ENCODE measurements at places on chromosomes 7 and 10.

DNA sequence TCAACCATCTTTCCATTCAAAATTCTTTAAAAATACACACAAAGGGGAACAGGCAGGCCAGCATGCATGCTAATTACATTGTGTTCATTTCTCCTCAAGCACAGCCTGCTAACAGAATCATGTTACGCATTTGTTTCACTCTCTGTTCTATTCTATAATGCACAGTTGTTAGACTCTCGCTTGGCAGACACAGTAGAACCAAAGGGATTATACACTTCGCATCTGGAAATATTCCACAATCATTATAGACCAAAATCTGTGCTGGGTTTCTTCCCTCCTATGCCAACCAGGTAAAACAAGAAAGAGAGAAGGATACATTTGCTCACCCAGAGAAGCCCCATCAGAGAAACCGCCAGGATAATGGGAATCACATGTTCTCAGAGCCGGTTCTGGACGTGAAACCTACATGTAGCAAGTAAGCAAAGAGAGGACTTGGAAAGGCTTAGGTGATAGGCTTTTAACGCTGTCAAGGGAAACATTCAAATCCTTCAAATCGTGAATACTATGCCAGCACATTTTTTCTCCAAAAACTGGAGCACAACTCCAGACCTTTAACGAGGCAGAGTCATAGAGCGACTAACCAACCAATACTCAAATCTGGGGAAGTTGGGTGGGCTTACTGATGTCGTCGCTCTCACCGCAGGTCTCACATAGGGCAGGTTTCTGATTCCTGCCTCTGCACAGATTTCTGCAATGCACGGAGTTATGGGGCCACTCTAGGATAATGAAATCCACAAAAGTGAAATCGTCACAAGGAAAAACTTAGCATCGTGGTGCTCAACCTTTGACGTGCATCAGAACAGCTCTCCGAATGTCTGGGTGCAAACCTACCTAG is 380.5 kb upstream of the AUTS2 start:
- DNase-seq = no peak

GRCh38 chr10:124359336-124359832 is 59.3 kb downstream of the OAT start:
- DNase-seq = no peak

DNA sequence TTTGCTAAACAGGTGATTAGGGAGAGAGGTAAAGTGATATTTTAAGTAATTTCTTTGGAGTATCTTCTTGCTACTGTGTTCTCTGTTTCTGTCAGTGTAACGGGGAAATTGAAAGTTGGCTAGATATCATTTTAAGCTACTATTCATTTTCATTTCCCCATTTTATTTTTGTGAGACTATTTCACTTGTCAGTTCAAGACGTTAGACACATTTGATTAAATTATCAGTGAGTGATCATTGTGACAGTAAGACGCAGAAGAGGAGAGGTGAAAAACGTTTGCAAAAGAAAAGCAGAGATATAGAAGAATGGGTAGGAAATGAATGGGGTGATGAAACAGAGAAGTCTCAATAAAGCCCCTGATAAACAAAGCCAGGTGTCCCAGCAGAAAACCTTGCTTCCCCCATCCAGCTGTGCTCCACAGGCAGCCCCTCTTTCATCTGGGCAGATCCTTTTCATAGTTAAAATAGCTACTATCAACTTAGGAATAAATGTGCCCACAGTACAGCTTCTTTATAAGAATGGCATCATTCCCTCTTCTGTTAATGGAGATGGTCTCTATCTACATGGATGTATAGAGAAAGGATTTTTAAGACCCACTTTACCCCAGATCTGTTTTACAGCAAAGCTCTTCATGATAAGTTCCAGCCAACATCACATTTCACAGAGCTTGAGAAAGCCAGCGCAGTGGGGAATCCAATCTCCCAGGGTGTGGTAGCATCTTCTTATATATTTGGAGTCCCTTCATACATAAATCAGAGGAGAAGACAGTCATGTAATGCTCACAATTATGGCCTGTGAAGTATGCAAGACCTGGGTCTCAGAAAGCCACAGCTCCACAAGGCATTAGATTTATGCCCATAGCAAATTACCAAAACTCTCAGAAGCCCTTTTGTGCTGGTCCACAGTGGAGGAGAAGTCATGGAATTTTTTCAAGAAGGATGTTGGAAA is 138.1 kb upstream of the ITGB1 start:
- DNase-seq = no peak

DNA sequence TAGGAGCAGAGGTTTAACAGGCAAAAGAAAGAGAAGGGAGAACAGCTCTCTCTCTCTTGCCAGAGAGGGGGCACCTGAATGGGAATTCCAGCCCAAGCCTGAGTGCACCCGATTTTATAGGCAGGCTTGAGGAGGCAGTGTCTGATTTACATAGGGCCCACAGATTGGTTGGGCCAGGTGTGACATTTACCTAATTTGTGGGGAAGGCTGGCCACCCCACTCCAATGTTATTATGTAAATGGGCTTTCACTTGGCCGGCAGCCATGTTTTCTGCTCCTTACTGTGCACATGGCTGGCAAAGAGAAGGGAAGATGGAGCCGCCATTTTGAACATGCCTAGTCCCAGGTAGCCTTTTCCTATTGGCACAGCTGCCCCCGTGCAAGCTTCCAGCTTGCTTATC is 735.5 kb upstream of the AUTS2 start:
- DNase-seq = no peak

DNA sequence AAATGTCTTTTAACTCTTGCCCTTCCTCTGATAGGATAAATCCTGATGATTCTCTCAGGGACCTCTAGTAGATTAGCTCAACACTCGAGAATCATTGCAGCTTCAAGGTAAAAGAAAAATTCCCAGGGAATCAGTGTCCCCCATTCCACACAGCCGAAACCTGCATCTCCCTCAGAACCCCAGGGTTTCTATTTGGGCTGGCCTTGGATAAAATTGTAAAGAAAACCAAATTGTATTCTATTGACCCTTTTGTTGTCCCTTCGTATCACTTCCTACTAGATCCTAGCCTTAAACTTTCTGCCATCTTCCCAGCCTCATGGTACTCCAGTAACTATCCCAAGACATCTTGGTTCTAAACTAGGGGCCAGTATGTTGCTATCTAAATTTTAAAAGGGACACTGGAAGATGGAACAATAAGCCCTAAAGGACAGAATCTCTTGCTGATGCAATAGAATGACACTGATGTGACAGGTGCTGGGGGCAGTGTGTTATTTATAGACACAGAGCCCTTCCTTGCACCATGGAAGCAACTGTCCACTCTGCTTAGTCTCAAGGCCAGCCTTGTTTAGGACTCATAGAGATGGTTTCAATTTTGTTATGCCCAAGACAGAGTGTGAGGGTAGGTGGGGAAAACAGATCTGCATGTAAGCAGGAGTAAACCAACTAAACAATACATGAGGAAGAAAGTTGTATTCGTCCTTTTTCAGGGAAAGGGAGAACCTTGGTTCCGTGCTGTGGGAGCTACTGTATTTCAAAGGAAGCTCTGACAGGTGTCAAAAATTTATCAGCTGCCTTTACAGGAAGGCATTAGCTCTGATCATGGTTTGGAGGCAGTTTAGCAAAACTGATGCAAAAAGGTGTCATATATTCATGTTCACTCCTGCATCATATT is 7.6 kb downstream of the ASB15 start:
- no peak for DNase-seq

All from activated CD8-positive, alpha-beta memory T cell treated with anti-CD3 and anti-CD28 coated beads for 1 hour (primary cell).